ENCODE measurements at places on chromosomes 1 and 21.

- no peak for DNase-seq
Observed at GRCh38 chr1:33819913-33820311, 44.0 kb upstream of the HMGB4 start.

GRCh38 chr21:15433091-15433490, 296.7 kb upstream of the USP25 start:
- no peak for DNase-seq

DNA sequence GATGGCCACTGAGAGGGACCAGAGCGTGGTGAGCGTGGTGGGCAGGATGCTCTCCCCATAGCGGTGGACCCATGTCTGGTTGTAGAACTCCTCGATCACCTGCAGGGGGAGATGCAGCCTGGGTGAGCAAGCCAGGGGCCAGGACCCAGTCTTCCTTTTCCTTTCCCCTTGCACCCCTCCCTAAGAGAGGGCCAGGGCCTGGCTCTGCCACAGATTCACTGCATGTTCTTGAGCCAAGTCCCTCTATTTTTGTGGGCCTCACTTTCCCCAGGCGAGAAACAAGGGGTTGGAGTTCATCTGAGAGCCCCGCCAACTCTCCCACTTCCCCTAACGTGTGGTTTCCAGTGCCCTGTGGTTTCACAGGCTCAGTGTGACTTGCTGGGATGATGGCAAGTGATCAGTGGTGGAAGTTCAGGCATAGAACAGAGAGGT, 27.5 kb downstream of the SLC2A1 start:
- peak; percentile 39 for DNase-seq

GRCh38 chr21:35855484-35855883, 204.8 kb downstream of the SETD4 start:
- no peak for DNase-seq

- no peak for DNase-seq
Observed at GRCh38 chr1:244836135-244836521, 670 bp downstream of the COX20 start.
